ENCODE measurements at places on chromosomes 13 and 19. TPM values are rescaled to one million over a fixed set of nuclear protein-coding genes. Genes with fewer than 3 reads are reported as not detected.
A peak's percentile ranks its signal among the peaks of the same experiment; 100 is the strongest.

DNA sequence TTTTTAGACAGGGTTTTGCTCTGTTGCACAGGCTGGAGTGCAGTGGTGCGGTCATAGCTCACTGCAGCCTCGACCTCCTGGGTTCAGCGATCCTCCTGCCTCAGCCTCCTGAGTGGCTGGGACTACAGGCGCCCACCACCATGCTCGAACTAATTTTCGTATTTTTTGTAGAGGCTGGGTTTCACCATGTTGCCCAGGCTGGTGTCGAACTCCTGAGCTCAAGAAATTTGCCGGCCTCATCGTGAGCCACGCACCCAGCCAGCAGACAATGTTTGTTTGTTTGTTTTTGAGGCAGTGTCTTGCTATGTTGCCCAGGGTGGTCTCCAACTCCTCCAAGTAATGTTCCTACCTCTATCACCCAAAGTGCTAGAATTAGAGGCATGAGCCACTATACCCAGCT is 879 bp upstream of the COX7A1 start:
- DNase-seq, result no peak
- H3K4me1 ChIP-seq, result no peaks in the 10 kb centered on the region
- H3K27ac ChIP-seq, result peak overlapping the region; percentile 94
- H3K27me3 ChIP-seq, result no peaks in the 10 kb centered on the region

GRCh38 chr13:40635315-40635995 is 31.0 kb downstream of the FOXO1 start:
- H3K27ac ChIP-seq, result no peak overlapping the region
- no peaks in the 10 kb centered on the region for H3K27me3 ChIP-seq
- no peaks in the 10 kb centered on the region for H3K36me3 ChIP-seq
- H3K4me1 ChIP-seq, result peaks cover 9% of the 10 kb centered on the region
- H3K4me3 ChIP-seq, result no peak overlapping the region

DNA sequence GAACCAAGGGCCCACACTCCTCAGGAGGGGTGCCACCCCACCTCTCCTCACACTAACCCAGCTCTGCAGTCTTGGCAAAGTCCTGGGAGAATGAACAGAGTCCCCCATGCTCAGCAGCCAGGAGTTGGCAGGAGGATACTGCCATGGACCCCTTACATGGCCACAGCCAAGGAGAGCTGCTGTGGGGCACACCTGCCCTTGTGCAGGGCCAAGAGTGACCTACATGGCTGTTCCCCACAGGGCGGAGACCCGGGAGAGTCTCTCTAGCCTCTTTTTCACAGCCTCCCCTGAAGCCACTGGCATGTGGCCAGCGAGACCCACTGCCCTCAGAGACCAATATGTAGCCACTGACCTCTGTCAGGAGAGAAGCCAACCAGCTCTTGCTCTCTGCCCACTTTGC is 45.9 kb upstream of the VSTM2B start:
- no peak overlapping the region for H3K4me3 ChIP-seq
- no peaks in the 10 kb centered on the region for H3K27me3 ChIP-seq
- no peaks in the 10 kb centered on the region for H3K36me3 ChIP-seq
- H3K27ac ChIP-seq, result no peak overlapping the region
- H3K4me1 ChIP-seq, result no peaks in the 10 kb centered on the region

Gene OVOL3
- total RNA-seq, result not detected

- H3K27me3 ChIP-seq, result no peaks in the 10 kb centered on the region
- no peak for DNase-seq
- no peak overlapping the region for H3K27ac ChIP-seq
- no peaks in the 10 kb centered on the region for H3K4me1 ChIP-seq
These were observed 173.5 kb upstream of the LSM14A start for GRCh38 chr19:33998739-33999345.

Gene CLEC17A
- not detected for total RNA-seq

DNA sequence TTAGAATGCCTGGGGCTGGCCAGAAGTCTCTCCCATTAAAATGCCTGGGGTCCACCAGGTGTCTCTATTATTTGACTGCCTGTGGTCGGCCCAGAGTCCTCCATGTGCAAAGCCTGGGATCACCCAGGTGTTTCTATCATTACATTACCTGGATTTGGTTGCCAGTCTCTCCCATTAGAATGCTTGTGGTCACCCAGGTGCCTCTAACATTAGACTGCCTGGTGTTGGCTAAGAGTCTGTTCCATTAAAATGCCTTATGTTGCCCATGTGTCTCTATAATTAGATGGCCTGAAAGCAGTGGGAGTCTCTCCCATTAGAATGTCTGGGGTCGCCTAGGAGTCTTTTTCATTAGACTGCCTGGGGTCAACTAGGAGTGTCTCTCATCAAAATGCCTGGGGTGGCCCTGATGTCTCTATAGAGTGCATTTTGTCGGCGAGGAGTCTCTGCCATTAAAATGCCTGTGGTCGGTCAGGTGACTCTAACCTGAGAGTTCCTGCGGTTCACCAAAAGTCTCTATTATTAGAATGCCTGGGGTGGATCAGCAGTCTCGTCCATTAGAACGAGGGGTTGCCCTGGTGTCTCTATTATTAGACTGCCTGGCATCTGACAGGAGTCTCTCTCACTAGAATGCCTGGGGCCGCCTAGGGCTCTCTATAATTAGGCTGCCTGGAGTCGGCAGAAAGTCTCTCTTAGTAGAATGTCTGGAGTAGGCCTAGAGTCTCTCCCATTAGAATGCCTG is 1540.5 kb downstream of the UQCRFS1 start:
- no peaks in the 10 kb centered on the region for H3K4me1 ChIP-seq
- DNase-seq, result no peak
- H3K4me3 ChIP-seq, result no peak overlapping the region
- H3K27me3 ChIP-seq, result no peaks in the 10 kb centered on the region

Gene NRTN
- not detected for total RNA-seq

Gene ZSCAN5A
- 20.7 TPM for total RNA-seq

GRCh38 chr13:84297251-84297650 is 415.0 kb upstream of the SLITRK1 start:
- no peaks in the 10 kb centered on the region for H3K27me3 ChIP-seq
- no peaks in the 10 kb centered on the region for H3K36me3 ChIP-seq
- H3K4me3 ChIP-seq, result no peak overlapping the region
- no peaks in the 10 kb centered on the region for H3K4me1 ChIP-seq

GRCh38 chr19:29596080-29596727 is 9.9 kb upstream of the POP4 start:
- no peaks in the 10 kb centered on the region for H3K36me3 ChIP-seq
- H3K4me3 ChIP-seq, result no peak overlapping the region
- peaks cover 6% of the 10 kb centered on the region for H3K27me3 ChIP-seq
- H3K4me1 ChIP-seq, result no peaks in the 10 kb centered on the region

- H3K27me3 ChIP-seq, result no peaks in the 10 kb centered on the region
- no peaks in the 10 kb centered on the region for H3K36me3 ChIP-seq
- no peak for DNase-seq
- H3K4me1 ChIP-seq, result no peaks in the 10 kb centered on the region
- no peak overlapping the region for H3K27ac ChIP-seq
These were observed 240.9 kb downstream of the FGF9 start for GRCh38 chr13:21911646-21912298.

DNA sequence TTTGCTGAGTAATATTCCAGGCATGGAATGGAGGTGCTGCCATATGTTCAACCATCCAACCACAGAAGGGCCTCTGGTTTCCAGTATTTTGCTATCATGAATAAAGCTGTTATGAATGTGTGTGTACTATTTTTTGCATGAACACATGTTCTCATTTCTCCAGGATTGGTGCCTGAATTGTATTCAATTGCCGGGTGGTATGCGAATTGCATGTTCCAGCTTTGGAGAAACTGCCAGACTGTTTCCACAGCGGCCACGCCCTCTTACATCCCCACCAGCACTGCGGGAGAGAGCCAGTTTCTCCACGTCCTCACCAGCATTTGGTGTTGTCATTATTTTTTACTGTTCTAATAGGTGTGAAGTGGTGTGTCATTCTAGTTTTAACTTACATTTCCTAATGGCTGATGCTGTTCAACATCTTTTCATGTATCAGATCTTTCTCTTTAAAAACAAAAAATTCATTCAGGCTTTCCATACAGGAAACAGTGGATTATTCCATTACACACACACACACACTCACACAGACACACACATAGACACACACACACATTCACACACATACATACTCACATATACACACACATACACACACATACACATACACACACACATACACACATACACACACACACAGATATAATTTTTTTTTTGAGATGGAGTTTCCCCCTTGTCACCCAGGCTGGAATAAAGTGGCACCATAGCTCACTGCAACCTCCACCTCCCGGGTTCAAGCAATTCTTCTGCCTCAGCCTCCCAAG is 154.1 kb downstream of the PTPRS start:
- no peak overlapping the region for H3K27ac ChIP-seq
- no peak for DNase-seq
- no peak overlapping the region for H3K4me3 ChIP-seq
- no peaks in the 10 kb centered on the region for H3K4me1 ChIP-seq

- peaks cover 17% of the 10 kb centered on the region for H3K27me3 ChIP-seq
- H3K4me1 ChIP-seq, result no peaks in the 10 kb centered on the region
- no peak overlapping the region for H3K27ac ChIP-seq
- H3K36me3 ChIP-seq, result no peaks in the 10 kb centered on the region
- H3K4me3 ChIP-seq, result no peak overlapping the region
- DNase-seq, result no peak
These were observed 10.6 kb downstream of the ONECUT3 start for GRCh38 chr19:1763648-1764639.

DNA sequence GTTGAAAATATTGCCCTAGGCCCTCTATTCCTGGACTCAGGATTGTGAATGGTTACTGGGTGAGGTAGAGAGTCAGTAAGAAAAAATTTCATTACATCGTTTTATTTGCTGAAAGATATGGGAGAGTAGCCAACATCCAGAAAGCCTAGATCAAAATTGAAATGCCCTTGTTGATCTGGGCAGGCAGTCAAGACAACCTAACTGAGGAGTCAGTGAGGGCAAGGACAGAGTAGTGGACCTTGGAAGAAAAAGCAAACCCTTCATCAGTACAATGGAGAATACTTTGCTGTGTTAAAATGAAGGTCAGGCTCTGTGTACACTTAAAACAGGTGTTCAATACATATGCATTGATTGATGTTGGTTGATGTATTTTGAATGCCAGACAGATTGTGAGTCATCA is 576.7 kb downstream of the OLFM4 start:
- no peaks in the 10 kb centered on the region for H3K4me1 ChIP-seq
- H3K36me3 ChIP-seq, result no peaks in the 10 kb centered on the region
- no peak overlapping the region for H3K27ac ChIP-seq
- no peak overlapping the region for H3K4me3 ChIP-seq
- DNase-seq, result no peak

Gene ZIC2
- total RNA-seq, result not detected

DNA sequence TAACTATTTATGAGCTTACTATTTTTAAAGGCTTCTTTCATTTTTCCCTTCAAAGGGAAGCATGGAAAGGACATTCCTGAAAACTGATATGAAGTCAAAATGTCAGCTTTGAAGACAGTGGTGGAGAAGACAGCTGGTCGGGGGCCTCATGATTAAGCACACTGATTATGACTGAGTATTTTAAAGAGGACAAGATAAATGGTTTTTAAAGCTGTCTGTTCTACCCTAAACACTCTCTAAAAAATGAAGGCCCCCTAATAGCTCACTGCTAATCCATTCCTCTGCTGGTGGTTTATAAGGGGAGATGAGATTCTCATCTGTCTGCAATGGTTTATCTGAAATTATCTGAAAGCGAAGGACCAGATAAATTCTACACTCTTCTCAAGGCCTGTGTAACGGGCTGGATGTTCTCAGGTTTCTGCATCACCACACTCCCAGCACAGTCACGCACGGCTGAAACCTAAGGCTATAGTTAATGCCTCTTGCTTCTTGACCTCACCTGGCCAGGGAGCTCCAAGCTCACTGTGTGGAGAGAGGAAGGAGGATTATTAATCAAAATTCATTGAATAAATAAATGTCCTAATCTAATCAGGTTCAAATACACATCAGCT is 86.9 kb upstream of the DOCK9 start:
- H3K36me3 ChIP-seq, result no peaks in the 10 kb centered on the region
- peak overlapping the region; percentile 61 for H3K27ac ChIP-seq
- H3K27me3 ChIP-seq, result no peaks in the 10 kb centered on the region
- H3K4me3 ChIP-seq, result no peak overlapping the region
- no peak for DNase-seq
